Stimulated activated CD8-positive, alpha-beta memory T cell treated with anti-CD3 and anti-CD28 coated beads, Interleukin-7, amount 100 ng/mL, for 4 hours (primary cell): ENCODE measurements at places on chromosomes 4 and X.
A peak's percentile ranks its signal among the peaks of the same experiment; 100 is the strongest.

GRCh38 chr4:30536231-30536630, 183.9 kb upstream of the PCDH7 start:
- DNase-seq, result no peak

DNA sequence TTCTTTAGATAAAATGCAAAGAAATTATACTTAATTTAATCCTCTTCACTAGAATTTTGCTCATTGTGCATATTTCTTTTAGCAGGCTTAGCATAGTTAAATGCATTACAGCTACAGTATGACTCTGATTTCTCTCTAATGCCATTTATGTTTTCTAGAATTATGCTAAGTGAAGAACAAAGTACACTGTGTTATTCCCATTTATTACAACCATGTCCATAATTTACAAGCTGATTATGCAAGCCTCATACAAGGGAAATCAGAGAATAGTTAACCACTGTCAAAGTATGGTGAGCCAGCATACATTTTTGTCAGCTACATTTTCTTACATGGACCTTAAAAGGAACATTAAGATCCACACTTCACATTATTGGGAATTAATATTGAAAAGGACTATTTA, 99.1 kb downstream of the MAB21L2 start:
- no peak for DNase-seq

GRCh38 chr4:6331018-6331417, 61.4 kb downstream of the WFS1 start:
- no peak for DNase-seq

- no peak for DNase-seq
Measured at GRCh38 chrX:69018416-69019072, 146.7 kb downstream of the PJA1 start.

- no peak for DNase-seq
Measured at GRCh38 chr4:158496030-158496741, 25.5 kb upstream of the RXFP1 start.

DNA sequence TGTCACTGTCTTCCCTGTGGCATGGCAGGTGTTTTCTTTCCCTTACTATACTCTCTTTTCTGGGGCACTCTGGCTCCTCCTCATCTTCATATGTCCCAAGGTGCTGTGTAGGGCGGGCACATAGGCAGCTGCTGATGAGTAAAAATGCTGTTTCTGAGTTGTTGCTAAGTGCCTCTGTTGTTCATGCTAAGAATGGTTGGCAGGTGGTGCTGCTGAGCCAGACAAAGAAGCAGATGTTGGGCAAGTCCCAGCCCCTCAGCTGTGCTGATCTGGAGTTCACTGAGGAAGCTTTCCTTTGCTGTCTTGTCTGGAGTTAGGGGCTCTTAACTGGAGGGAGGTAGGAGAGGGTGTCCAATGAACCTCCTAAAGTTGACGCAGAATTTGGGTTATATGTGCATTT, 40.6 kb downstream of the HADH start:
- peak; percentile 58 for DNase-seq

GRCh38 chrX:135454816-135455215, 33.1 kb downstream of the SMIM10L2A start:
- no peak for DNase-seq

DNA sequence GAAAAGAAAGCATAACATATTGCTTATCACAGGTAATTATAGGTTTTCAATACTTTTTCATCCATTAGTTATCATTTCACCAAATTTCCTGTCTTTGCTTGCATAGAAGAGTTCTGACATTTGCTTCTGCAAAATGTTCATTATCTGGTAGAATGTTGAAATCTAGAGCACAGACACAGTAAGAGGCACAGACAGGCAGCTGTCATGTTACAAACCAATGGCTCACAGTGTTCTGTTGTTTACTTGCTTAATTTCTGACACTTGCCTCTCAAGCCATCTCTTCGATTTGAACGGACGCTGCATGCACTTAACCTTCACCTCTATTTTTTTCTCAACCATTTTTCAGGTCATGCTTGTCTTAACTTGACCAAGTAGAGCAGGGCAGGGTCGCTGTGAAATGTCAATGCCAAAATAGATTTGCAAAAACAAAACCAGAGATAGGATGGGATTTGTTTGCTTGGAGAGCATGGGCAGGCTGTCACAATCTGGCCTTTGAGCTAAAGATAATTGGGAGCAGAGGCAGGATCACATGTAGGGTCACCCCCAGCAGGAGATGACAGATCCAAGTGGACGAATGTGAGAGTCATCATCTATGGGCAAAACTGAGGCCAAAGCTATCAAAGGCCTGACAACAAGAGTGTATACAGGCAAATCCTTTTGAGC, 292.3 kb downstream of the SMARCA1 start:
- DNase-seq, result no peak
